Stimulated activated CD8-positive, alpha-beta memory T cell treated with anti-CD3 and anti-CD28 coated beads, Interleukin-4, amount 100 ng/mL, for 48 hours (primary cell): ENCODE measurements at places on chromosomes 5 and 9.

DNA sequence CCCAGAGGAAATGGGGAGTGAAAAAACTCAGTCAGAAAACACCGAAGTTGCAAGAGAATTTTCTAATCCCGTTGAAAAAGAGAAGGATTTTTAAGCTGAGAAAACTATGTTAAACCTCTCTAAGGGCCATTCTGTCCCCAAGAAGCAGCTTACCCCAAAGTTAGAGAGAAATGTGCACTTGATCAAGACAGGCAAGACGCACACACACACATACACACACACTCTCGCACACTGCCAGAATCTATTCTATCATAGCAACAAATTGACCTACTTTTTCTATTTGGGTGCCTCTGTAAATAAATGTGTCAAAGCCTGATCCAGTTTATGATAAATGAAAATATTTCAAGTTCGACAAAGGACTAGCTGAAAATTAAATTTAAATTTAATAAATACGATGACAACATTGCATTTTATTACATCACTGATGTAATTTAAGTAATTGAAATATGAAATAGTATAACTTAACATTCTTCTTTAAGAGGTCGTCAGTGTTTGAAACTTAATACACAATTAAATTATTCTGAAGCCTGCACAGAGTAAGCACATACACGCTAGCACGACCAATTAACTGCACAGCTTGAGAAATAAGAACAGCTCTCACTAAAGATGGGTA lies 5.9 kb downstream of the NFIL3 start:
- no peak for DNase-seq

- no peak for DNase-seq
These were observed 97.3 kb downstream of the ZNF462 start for GRCh38 chr9:106960258-106960657.

- DNase-seq = peak; percentile 28
These were observed at the start of gene ADGRV1 for GRCh38 chr5:90558344-90559192. Gene ADGRV1 (plus strand): TSS chr5:90558797. CDS start chr5:90558896, 99 bp downstream.

- no peak for DNase-seq
These were observed 305.5 kb upstream of the CLINT1 start for GRCh38 chr5:158164296-158165047.

- DNase-seq = no peak
These were observed 83.8 kb upstream of the STC2 start for GRCh38 chr5:173411791-173412555.

DNA sequence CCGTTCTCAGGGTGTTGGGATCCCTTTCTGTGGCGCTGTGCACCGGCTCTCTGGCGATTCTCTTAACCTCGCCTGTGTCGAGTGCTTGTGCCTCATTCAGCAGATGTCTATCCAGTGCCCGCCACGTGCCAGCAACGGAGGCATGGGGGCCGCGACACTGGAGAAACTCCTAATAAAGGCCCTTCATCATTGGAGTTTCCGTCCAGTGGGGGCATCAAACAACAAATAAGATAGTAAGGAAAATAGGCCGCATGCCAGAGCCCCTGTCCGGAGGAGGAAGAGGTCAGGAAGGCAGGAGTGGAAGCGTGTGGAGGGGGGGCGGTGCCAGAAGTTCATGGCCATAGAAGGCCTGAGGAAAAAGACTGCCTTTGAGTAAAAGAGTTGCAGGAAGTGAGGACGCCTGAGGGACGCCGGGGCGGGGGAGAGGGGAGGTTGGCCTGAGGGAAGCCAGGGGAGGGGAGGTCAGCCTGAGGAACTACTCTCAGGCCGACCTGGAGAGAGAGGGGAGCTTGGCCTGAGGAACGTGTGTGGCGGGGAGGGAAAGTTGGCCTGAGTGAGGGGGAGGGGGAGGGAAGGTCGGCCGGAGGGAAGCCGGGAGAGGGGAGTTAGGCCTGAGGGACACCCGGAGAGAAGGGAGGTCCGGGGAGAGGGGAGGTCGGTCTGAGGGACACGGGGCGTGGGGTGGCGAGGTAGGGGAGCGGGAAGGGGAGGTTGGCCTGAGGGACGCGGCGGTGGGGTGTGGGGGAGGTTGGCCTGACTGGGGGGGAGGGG lies 82.2 kb downstream of the CACNA1B start:
- DNase-seq = no peak
